Right renal cortex interstitium (tissue), 3 donors: ENCODE measurements at places on chromosomes 2 and 18.

GRCh38 chr18:4351005-4351404 lies 104.1 kb downstream of the DLGAP1 start:
- DNase-seq, result no peak

DNA sequence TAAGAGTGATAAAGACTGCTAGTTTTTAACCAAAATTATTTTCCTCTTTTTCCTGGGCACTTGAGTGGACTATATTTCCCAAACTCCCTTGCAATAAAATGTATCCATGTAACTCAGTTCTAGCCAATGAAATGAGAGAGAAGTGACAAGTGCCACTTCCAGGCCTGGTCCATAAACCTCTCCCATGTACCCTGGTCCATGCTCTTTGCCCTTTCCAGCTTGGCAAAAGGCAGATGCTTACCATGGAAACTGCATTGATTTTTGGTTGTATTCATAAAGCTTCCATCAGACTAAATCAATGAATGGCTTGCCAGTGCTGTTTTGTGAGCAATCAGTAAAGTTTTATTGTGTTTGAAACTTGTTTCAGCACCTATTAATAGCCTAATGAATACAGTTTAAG lies 229.3 kb downstream of the TNS1 start:
- DNase-seq, result no peak

DNA sequence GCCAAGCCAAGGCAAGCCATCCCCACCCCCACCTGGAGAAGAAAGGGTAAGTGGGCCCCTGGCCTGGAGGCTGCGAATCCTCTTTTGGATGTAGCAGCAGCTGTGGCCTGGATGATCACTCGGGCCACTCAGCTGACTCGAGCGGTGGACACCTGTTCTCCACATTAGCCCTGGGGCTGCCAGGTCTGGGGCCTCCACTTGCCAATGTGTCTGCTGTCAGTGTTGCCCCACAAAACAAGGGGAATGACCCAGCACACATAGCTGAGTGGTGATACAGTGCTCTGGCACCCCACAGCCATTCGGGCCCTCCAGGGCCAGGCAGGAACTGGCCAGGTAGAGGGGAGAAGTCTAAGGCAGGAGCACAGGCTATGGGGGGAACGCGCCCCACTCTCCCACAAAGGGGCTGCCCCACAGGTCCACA lies 2.6 kb downstream of the STK25 start:
- DNase-seq, result no peak

GRCh38 chr18:44818668-44819403 lies 138.1 kb downstream of the SETBP1 start:
- no peak for DNase-seq

- DNase-seq, result no peak
These were observed 520.1 kb downstream of the DPP10 start for GRCh38 chr2:114962532-114962931.

DNA sequence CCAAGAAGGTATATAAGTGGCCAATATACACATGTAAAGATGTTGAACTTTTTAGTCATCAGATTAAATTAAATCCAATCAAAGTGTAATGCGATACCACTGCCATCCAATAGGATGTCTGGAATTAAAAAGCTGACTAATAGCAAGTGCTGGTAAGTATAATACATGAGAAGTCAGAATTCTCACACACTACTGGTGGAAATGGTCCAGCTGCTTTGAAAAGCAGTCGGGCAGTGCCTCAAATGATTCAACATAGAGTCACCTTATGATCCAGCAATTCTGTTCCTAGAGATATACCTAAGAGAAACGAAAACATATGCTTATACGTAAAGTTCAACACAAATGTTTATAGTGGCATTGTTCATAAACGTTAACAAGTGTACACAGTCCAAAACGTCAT lies 124.1 kb upstream of the MYT1L start:
- DNase-seq, result no peak

DNA sequence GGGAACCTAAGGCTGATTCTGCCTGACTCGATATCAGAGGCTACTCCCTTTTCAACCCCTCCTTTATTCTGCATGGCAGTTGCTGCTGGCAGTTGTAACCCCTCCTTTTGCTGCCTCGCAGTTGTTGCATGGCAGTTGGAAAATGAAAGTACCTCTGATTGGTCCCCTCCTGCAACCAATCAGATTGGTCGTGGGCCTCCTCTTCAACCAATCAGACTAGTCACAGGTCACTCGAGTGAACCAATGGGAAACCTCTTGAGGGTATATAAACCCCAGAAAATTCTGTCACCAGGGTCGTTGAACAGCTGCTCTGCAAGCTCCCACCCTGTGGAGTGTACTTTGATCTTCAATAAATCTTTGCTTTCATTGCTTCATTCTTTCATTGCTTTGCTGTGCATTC lies 294.3 kb upstream of the SLC8A1 start:
- no peak for DNase-seq

- no peak for DNase-seq
These were observed 412.4 kb upstream of the LRATD1 start for GRCh38 chr2:14220101-14220500.

GRCh38 chr18:37662546-37663339 lies 97.1 kb upstream of the CELF4 start:
- DNase-seq, result no peak

DNA sequence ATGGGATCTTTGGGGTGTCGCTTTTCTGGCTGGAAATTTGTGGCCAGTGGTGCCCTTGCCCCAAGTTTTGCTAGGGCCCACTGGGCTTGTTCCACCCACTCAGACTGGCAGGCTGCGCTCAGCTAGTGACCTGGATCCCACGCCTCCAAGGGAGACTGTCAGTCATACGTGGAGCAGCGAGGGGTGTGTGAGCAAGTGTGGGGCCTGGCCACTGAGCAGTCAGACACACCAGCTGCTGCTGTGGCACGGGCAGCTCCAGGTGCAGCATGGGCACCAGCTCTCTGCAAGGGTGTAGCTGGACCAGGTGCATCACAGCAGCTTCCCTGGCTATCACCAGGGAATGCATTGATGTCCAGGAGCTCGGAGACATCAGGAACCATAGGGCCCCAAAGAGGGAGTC lies 327.0 kb downstream of the NR4A2 start:
- DNase-seq, result no peak

DNA sequence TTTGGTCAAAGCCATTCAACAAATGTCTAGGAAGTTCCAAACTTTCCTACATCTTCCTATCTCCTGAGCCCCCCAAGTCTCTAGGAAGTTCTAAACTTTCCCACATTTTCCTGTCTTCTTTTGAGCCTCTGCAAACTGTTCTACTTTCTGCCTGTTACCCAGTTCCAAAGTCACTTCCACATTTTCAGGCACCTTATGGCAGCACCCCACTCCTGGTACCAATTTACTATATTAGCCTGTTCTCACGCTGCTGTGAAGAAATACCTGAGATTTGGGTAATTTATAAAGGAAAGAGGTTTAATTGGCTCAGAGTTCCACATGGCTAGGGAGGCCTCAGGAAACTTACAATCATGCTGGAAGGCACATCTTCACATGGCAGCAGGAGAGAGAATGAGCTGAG lies 869.2 kb downstream of the TDRD15 start:
- no peak for DNase-seq

GRCh38 chr2:45651415-45652089 lies at the start of gene PRKCE:
Gene PRKCE (plus strand): TSS chr2:45651675.
- no peak for DNase-seq

DNA sequence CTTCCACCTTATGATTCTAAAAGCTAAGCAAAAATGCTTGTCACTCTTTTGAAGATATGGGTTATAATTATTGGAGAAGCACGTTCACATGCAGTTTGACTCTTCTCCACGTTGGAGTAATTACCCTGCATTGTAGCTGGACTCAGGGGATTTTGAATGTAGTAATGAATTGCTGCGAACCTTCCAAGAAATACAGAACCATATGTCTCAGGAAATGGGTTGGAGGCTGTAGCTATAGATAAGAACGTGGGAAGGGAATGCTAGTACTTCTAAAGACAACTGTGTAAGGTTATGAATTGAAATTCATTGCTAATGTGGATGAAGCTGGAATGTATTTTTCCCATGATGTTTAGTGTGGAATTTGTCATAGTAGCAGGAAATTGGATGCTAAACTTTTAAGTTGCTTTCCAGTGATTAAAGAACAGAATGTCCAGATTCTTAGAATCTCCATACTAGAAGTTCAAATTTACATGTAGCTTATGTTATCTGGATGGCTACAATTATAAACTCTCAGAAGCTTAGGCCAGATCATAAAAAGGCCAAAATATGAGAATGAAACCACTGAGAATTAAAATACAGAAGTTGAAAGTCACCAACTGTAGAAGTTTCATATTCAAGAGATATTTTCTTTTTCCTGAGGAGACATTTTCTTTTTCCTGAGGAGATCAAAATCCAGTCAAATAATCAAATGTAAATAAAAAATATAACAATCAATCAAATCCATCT lies 27.3 kb upstream of the SPOPL start:
- DNase-seq, result no peak

GRCh38 chr2:215553946-215554345 lies 118.1 kb upstream of the FN1 start:
- DNase-seq, result no peak

GRCh38 chr2:1997409-1997808 lies 253.1 kb upstream of the PXDN start:
- DNase-seq, result no peak

DNA sequence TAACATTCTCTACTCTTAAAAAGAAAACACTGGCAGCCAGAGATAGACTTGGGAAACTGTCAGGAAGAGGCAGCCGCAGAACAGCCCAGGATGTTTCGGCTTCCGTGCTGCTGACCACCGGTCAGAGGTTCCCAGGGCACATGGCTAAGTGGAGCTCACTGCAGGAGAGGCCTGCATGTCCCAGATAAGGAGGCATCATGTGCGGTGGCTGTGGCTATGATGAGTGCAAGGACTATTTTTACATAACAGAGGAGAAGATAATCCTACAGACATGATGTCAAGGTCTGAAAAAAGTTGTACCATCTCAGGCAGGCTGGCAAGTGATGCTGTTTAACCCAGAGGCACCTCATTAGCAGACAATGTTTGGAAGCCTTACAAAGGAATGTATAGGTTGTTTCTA lies 252.3 kb downstream of the CYRIA start:
- no peak for DNase-seq

DNA sequence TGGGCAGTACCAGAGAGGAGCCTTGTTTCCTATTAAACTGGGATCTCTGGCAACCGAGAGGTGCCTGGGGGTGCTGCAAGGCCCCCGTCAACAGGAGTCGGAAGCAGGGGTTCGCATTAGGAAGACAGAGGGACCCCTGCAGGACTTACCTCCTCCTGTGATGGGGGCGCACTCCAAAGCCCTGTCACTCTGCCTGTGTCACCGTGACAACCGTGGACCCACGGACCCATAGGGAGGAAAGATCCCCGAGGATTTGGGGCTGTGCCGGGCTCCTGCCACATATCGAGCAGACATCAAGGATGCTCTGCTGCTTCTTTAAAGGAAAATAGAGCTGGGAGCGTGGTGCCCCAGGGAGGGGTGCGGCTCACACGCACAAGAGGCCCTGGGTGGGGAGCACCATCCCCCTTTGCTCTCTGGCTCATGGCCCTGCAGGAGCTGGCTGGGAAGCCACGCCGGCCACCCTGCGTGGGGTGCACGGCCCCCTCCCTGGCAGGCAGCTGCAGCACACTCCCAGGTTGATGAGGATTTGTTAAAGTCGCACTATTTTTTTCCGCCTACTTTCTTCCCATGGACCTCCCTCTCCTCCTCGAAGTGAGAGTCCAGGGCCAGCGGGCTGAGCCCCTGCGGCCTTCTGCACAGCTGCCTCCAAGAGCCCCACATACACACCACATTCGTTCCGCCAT lies 167.5 kb downstream of the TWIST2 start:
- DNase-seq, result no peak

DNA sequence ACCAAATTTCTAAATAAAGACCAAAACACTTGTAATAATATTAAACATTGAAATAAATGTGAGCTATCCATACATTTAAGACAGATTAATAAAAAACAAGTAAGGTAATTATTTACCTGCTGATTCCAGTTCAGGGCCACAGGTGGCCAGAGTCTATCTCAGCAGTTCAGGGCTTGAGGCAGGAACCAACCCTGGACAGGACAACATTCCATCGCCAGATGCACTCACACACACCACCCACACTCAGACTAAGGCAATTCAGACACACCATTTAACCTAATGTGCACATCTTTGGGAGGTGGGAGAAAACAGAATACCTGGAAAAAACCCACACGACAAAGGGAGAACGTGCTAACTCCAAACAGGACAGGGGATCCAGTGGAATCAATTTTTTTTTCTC lies 14.1 kb upstream of the WDSUB1 start:
- DNase-seq, result no peak

DNA sequence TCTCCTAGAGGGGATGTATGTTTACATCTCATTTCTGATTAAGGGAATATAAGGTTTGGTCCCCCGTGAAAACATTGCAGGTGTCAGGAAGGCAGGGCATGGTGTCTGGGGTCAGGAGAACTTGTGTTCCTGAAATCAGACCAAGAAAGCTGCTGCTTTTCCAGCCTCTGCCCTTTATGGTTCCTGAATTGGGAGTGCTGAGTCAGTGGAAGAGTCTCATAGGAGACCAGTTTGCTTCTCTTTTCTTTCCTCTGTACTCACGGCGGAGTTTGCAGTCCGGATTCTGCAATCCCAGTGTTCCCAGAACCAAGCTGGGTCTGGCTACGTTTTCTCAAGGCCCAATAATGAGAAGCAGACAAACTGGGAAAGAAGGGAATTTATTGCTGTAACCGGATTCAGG lies 5.1 kb upstream of the MARCO start:
- DNase-seq, result no peak

GRCh38 chr2:227861011-227861410 lies 10.4 kb upstream of the DAW1 start:
- no peak for DNase-seq

DNA sequence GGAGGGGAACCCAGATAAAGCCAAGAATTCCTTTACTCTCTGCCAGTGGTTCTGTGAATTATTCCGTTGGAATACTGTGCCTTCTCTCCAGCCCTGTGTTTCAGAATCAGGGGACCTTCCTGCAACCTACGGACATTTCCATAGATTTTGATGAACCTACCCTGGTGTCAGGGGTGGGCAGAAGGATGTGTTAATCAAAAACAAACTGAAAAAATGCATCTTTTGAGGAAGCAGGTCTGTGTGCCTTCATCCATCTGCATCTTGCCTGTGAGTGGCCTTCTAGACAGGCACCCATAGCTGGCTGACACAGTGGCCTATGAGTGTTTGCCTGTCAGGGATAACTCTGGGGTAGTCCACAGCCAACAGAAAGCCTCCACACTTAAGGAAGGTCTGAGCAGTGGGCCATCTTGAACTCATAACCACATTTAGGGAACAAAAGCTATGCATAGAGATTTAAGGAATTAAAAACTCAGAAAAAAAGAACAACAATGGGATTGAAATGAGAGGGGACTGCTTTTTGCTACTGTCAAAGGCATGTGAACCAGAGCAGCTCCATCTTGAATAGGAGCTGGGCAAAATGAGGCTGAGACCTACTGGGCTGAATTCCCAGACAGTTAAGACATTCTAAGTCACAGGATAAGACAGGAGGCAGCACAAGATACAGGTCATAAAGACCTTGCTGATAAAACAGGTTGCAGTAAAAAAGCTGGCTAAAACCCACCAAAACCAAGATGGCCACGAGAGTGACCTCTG lies 45.9 kb upstream of the ITGA6 start:
- DNase-seq, result no peak

DNA sequence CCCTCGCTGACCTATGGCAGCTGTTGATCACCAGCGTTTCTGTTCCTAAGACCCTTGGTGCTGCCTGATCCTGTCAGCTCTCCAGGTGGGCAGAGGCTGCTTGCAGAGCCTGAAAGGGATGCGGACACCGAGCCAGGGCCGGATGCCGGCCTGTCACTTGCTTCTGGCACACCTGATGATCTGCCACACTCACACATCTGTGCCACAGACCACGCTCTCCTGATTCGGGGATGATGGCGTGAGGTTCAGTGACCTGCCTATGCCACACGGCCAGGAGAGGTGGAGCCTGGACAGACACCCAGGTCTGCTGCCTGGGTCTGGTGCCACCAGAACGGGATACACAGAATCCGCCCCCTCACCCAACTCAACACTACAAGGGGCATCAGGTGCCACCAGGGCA lies 129.4 kb upstream of the GLI2 start:
- DNase-seq, result no peak
